ENCODE measurements at places on chromosomes 1 and 21.

GRCh38 chr1:65317866-65318653, 8.7 kb downstream of the DNAJC6 start:
- peak; percentile 91 for DNase-seq

DNA sequence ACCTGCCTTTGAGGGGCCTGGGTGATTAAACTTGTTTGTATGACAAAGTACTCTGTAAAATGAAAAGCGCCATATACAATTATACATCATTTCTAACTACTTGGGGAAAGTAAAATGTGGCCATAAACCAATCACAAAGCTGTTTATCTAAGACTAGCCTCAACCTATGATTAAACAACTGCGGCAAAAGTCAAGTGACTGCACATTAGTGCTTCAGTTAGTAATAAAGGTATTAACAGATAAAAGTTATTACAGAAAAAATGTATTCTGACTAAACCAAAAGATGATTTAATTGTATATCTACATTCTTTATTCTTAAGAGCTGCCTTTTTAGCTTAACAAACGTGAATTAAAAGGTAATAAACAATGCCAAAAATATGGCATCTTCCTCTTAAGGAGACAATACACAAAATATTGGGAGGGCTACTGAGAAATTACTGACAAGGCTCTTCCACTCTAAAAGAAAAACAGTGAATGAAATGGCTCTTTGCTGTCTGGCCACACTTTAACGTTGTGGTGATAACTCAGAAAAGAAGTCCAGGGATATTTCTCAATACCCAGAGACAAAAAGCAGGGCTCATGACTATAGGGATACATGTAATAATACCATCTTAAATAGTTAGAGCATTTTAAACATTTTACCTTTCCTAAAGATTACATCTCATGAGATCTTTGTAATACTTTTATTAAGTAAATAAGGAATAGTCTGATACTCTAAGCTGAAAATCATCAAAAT, 8.6 kb downstream of the ARHGAP29 start:
- DNase-seq = no peak

- DNase-seq = no peak
Observed at GRCh38 chr1:155909894-155910293, 1.3 kb downstream of the RIT1 start.

GRCh38 chr1:62280150-62280549, 39.1 kb downstream of the KANK4 start:
- no peak for DNase-seq

- DNase-seq = no peak
Observed at GRCh38 chr1:226603858-226604559, 55.4 kb downstream of the STUM start.

DNA sequence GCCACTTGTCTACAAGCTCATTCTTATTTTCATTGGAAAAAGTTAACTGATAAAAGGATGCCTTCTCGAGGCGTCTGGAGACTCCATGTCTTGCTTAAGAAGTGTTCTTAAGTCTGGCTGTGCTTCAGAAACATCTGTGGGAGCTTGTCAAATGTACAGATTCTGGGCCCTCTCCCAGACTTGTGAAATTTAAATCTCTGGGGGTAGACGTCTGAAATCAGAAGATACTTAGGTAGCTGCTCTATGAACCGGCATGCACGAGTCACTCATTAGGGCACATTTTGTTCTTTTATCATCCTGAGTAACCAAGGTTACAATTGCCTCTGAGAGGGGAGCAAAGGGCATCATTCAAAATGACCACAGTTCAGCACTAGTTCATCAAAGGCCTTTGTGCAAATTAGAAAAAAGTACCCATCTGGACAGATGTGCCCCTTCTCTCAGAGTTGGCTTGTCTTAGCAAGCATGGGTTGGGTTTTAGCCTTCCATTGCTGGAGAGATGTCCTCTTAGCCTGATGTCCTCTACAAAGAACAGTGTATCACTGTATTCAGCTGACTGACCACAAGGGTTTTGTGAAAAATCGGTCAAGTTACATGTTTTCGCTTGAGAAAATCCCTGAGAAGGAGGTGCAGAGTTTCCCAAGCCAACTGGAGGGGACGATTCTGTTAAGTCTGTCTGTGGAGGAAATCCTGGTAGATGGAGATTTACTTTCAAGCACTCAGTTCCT, 156.9 kb downstream of the ASTN1 start:
- DNase-seq = no peak

GRCh38 chr1:50492142-50492541, 68.9 kb upstream of the DMRTA2 start:
- no peak for DNase-seq

DNA sequence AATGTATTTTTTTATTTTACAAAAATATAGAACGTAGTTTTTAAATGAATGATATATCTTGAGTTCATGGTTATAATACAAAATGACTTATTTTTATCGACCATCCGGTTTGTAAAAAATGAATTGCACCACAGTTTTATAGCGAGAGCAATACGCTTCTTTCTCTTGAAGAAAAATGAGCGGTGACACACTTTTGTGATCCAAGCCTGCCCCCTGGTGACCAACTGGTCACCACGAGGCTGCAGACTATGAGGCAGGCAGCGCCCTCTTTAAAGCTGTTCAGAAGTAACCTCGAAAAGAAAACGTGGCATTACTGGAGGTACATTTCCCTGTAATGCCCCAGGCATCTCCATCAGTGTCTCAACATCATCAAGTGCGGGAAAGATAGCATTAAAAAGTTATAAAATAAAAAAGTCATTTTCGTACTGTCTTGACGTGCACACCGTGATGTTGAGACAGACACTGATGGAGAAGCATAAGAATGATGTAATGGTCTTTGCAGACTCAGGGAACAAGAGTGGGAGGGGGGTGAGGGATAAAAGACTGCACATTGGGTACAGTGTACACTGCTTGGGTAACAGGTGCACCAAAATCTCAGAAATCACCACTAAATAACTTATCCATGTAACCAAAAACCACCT, 734.2 kb upstream of the ADAMTS5 start:
- peak; percentile 92 for DNase-seq

GRCh38 chr1:24266398-24266941, 52.7 kb upstream of the GRHL3 start:
- no peak for DNase-seq

GRCh38 chr1:90973897-90974798, 47.7 kb downstream of the ZNF644 start:
- DNase-seq = no peak

DNA sequence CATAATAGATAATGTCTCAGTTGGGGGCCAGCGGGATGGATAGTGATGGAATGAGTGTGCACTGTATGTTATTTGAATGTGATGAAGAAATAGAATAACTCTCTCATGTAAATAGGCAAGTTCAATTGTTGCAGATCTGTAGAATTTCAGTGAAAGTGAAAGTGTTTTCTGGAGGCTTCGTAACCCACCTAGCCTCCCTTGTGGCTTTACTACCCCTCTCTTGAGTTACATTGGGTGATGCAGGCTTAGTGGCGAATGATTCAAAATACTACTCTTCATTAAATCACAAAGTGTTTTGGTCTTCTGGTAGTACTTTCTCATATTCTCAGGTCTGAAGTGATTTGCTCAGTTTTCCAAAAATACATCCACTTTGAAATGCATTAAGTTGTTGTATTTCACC, 411.9 kb downstream of the ZP4 start:
- DNase-seq = no peak

DNA sequence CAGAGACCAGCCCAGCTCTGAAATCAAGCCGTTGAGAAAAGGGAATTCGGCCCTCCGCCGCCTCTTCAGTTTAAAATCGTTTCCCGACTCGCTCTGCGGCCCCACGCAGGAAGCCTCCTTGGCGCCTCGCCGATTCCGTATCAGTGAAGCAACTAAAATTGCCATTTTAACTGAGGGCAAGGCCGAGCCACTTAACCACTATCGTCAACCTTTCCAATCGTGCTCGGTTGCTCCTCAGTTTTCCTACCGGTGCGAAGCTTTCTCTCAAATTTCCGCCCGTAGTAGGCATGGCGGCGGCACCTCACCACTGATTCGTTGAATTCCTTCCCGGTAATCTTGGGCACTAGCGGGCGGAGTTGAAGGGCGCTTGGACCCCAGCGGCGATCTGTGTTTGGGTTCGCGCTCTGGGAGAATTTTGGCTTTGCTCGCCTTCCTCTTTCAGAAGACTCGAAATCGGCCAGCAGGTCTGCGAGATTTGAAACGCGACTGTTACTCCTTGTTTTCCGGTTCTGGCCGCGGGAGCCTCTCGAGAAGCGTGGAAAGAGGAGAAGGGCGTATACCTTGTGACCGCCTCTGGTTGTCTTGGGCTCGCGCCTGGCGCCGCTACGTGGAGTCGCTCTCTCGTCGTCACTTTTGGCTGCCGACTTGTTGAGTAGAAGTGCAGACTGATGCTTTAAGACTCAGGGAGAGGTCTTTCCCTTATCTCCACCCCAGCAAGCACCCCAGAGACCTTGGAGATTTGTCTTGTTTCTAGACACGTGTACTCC, at the start of the genes CENPL and DARS2:
TSS of gene CENPL (minus strand) at position 569 of the 767 bp plus-strand sequence. CDS start 13,584 bp downstream, outside the sequence.
TSS of gene DARS2 (plus strand) at position 359 of the 767 bp plus-strand sequence. CDS start 557 bp downstream, outside the sequence.
- peak; percentile 99 for DNase-seq

DNA sequence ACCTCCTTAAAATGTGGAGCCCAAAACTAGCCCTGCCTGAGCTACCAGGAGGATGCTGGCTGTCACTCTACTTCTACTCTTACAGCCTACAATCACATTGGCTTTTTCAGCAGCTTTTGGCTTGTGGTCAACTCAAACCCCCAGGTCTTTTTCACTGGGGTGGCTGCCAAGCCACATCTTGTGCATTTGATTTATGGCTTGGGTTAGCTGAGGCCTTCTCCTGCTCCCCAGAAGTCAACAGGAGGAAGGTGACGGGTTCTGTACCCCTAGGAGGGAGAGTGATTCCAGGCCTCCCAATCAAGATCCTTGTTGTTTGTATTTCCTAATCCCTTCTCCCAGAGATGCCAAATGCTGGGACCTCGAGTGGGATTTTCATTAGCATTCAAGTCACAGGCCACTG, 124.3 kb downstream of the LACTBL1 start:
- no peak for DNase-seq

DNA sequence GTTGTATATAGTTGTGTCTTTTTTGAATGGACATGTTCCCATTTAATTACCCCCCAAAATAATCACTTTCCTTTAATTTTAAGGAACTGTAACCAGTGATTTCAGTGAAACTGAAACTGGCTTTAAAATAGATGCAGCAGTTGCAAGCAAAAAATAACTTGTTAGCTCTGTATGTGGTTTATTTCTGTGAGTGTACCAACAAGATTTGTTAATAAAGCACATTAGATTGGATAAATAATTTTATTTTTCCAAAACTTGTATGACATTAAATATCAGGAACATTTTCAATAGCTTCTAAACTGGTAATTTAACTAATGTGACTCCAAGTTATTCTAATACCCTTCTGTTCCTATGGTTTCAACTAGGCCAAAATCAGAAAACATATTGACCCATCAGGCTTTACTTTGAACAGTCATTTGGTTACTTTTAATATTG, 184.3 kb upstream of the CACYBP start:
- no peak for DNase-seq

DNA sequence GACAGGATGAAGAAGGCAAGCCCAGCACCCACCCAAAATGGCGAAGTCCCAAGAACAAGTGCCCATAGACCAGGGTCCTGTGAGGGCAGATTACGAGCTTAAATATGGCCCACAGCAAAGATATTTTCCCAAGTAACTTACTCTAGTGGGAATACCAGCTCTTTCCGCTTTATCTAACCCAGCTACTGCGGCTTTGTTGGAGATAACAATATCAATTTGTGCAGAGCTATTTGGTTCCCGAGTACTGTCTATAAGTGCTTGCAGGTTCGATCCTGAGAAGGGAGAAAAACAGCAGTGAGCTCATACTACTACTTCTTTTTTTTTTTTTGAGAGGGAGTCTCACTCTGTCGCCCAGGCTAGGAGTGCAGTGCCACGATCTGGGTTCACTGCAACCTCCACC, 14.3 kb upstream of the DNAJC28 start:
- no peak for DNase-seq

GRCh38 chr1:10832703-10833102, 36.3 kb upstream of the CASZ1 start:
- DNase-seq = no peak

DNA sequence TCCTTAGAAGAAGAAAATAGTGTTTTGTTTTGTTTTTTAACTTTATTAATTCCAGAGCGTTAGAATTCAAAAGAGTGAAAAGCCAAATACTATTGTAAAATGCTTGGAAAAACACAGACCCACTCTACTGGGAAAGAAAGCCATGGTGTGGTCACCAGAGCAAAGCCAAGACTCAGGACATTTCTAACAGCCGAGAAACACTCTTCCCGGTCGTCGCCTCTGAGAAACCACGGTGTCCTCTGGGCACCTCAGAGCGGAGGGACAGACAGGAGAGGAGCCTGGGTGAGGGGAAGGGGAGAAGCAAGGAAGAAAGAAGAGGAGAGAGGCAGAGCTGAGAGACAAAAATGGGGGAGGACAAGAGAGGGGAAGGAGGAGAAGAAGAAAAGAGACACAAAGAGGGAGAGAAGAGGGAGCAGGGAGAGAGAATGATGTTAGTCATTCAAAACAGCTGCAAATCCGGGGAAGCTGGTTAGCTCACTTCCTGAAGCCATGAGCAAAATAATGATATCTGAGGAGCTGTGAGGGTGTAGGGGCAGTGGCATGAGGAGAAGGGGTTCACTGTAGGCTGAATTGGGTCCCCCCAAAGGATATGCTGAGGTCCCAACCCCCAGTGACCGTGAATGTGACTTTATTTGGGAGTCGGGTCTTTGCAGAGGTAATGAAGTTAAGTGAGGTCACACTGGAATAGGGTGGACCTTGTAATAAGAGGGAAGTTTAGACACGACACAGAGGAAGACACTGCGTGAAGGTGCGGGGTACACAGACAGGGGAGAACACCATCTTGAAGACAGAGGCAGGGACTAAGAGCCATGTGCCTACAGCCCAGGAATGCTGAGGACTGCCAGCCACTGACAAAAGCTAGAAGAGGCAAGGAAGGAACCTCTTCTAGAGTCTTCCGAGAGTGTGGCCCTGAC, 58.2 kb upstream of the DMRTB1 start:
- no peak for DNase-seq

- no peak for DNase-seq
Observed at GRCh38 chr1:156865865-156866248, 5.2 kb downstream of the NTRK1 start.

- no peak for DNase-seq
Observed at GRCh38 chr1:61259379-61260148, 177.2 kb downstream of the NFIA start.

DNA sequence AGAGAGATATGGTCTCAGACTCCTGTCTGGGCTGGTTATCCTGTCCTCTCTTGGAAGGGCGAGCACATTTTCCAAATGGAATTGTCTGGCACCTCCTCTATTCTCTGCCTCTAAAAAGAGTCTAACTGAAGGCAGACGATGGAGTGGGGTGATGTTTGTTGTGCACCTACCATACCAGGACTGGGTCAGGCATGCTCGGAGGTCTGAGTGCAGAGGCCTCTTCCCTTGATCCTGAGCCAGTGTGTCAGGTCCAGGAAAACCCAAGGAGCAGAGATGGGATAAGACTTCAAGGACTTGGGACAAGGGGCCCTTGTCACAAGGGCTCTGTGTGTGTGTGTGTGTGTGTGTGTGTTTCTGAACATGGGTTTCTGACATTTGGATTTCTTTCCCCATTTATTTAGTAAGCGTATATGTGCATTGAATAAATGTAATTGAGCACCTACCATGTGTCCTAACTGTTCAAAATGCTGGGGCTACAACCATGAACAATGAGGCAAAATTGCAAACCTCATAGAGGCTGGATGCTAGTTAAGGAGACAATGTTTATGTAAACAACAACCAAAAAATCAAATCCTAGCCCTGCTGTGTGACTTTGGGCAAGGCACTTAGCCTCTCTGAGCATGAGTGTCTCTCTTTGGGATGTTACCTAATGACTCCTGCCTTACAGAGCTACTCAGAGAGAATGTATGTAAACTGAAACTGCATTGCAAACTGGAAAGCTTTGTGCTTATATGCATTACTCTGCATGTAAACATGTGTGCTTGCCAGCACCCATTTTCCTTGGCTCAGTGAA, 276.3 kb downstream of the FOXD2 start:
- DNase-seq = no peak
